ENCODE measurements at places on chromosomes 5 and 9.

GRCh38 chr5:148897842-148898241 lies 71.4 kb downstream of the ADRB2 start:
- DNase-seq = no peak

DNA sequence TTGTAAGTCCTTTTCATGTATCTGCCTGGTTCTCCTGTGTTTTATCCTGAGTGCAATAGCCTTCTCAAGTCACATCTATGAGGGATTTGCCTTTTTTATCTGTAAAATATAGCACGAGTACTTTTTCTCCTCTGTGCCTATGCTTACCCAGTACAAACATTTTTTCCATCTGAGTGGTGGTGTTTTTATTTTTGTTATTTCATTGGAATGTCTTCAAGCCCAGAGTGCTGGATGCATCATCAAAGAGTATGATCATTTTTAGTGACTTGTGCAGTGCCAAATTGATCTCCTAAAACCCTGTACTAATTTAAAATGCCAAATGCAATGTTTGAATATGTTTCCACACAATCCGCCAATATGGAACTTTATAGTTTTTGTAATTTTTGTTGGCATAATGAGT lies 86.1 kb downstream of the TLE4 start:
- DNase-seq = no peak

- DNase-seq = no peak
Observed at GRCh38 chr9:137421838-137422603, 941 bp downstream of the EXD3 start.

GRCh38 chr9:133603135-133603927 lies 5.9 kb downstream of the FAM163B start:
- DNase-seq = no peak

GRCh38 chr9:114086009-114086408 lies 7.9 kb upstream of the AMBP start:
- no peak for DNase-seq

DNA sequence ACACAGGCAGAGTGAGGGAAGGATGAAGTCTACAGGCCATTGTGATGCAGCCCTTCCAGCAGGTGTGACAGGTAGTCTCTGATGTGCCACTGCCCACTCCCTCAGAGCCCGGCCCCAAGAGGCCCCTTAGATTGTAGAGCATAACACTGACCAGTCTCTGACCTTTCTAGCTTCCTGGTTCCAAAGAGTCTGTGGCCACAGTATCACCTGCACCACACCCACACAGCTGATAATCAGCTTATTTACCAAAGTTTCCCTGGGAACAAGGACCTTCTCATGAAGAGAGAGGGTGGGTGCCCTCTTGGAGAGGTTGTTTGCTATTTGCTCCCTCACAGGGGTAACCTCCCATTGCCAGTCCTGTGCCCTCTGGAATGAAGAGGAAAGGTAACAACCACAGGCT lies 11.0 kb upstream of the ACER2 start:
- no peak for DNase-seq

DNA sequence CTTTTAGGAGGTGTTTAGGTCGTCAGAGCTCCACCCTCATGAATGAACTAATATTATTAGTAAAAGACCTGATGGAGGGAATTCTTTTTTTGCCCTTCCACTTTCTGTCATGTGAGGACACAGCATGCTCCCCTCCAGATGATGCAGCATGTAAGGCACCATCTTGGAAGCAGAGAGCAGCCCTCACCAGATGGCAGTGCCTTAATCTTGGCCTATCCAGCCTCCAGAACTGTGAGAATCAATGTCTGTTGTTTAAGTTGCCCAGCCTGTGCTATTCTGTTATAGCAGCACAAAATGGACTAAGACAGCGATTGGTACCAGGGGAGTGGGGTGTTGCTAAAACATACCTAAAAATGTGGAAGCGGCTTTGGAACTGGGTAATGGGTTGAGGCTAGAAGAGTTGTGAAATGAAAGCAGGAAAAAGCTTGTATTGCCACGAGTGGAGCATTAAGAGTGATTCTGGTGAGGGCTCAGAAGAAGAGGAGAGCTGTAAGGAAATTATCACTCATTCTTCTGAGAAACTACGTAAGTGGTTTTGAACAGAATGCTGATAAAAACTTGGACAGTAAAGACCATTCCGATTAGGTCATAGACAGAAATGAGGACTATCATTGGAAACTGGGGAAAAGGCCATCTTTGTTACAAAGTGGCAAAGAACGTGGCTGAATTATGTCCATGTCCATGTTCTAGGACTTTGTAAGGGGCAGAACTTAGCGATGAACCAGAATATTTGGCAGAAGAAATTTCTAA lies 28.6 kb downstream of the PTPDC1 start:
- DNase-seq = no peak

DNA sequence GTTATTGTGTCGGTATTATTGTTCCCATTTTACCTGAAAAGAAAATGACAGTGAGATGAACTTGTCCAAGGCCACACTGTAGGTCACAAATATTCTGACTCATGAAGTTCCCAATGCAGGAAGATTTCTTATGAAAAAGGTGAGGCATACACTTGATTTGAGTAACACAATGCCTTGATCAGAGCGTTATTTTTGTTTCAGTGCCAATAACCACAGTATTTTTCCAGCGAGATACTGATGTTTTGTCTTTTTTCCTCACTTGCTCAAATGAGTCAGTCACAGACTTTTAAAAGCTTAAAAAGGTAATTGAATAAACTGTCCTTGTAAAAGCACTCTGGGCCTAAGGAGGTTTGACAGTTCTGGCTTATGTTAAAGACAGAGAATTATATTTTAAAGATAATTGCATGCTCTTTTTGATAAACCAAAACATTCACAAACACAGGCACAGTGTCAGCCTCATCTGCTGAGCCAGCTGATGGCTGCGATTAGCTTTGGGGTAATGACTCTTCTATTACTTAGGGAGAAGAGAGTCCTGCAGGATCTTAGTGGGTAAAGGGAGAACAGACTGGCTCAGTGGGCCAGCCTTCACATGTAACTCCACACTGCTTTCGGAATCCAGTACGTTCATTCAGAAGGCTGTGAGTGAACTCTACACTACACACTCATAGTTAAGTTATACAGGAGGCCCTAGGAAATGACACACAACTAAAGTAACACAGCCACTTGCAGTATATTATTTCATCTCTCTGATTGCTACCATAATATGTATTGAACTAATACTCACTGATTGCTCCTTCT lies 165.5 kb upstream of the CD180 start:
- no peak for DNase-seq

DNA sequence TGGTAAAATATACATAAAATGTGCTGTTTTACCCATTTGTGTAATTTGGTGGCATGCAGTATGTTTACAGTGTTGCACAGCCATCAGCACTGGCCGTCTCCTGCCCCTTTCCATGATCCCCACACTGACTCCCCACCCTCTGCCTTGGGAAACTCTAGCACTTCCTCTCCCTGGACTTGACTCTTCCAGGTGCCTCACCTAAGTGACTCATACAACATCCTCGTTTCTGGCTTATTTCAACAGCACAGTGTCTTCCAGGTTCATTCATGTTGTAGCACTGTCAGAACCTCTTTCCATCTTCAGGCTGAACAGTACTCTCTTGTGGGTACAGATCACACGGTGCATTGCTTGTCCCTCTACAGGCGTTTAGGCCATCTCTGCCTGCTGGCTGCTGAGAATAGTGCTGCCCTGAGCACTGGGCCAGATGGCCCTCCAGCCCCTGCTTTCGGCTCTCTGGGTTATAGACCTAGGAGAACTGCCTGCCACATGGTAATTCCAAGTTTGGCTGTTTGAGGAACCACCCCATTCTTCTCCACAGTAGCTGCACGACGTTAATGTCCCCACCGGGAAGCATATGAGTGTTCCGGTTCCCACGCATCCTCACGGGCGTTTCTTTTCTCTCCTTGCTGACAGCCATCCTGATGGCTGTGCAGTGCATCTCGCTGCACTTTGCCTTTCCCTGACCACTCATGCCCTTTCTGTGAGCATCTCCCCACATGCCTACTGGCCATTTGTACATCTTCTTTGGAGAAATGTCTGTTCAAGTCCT lies 211.8 kb downstream of the FANCC start:
- DNase-seq = no peak

DNA sequence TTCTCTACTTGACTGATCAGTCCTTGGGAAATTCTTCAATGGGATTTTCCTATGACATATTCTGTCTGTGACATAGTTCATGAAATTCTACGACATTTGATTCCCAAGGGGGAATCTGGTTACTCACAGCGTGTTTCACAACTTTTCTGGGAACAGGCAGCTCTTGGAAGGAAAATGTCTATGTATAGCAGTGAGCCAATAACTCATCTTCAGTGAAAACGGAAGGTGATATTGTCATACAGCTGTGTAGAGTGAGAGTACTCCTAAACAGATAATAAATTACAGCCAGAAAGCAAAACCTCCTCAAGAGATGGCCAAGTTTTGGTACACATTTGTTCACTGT lies 91.4 kb downstream of the C9orf152 start:
- no peak for DNase-seq

DNA sequence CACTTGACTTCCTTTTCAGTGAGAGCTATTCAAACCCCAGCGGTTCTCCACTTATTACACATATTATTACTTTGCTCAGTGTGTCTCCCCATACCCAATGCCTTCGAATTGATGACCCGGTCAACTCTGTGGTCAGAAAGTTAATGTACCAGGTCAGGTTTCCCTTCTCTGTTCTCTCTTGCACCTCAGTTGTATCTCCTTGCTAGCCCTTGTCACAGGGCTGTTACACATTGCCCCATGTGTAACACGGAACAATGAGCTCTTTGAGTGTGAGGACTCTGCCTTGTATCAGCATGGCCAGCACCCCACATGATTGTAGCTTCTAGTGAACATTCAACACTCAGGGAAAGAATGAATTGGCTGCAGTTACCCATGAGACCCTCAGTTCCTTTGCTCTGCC lies 73.6 kb downstream of the DOCK2 start:
- DNase-seq = no peak

- no peak for DNase-seq
Observed at GRCh38 chr5:84085387-84086041, 299.2 kb downstream of the EDIL3 start.

DNA sequence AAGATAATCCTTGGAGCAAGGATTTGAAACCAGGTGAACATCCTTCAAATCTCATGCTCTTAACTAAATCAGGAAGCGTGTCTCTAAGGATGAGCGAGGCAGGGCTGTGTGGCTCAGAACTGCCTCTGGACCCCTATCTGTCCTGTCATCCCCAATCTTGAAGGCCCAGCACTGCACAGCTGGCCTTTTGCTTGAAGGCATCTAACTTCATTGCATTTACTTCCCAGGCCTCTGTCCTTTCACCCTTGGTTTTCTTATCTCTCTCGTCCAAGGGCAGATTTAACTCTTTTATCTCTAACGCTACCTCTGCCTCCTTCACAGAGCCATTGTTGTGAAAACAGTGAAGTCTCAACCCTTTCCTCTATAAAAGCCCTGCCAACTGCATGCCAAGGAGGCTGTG lies 83.8 kb downstream of the UGCG start:
- no peak for DNase-seq

DNA sequence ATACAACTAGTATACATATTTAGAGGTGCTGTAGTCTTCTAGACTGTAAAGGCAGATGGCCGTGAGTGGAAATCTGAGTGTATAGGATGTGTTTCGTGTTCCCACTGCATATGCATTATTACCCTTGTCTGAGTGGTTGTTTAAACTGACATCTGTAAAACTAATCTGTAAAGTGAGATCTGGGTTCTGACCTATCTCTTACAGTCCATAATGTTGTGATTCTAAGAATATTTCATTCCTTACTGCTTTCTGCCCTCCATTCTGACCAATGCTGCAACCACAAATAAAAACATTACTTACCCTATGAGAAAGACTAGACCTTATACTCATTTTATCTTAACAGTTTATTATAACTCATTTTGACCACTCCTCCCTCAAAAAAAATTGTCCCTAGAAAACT lies 47.6 kb upstream of the MACIR start:
- DNase-seq = no peak

DNA sequence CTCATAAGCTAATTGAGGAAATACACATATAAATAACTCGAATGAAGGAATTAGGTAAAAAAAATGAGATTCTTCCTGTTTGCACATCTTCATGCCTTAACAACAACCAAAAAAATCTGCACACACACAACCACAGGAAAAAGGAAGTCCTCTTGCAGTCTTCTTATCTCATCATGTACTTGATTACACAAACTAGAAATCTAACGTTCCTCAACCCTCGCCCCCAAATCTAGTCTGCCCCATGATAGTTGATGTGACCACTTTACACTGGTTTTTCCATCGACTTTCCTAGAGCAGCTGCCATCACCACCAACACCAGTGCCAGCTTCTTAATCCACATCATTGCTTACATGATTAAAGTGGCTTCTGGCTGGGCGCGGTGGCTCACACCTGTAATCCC lies 31.2 kb upstream of the RNU6ATAC start:
- no peak for DNase-seq

DNA sequence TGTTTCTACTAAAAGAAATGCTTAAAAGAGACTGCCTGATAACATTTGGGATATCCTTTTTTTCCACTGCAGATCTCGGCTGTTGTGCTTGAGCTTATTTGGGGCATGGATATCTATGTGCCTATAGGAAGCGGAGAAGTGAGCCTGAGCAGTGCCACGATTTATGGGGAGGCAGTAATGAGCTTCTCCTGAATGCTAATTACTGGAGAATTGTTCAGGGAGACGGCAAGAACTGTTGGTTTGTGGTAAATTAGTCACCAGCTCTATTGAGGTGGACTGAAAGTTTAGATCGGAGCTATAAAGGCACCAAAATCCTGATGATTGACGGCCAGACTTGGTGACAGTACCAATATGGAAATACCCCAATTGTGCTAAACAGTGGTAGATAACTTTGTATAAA lies 186.5 kb downstream of the ARHGEF28 start:
- no peak for DNase-seq

DNA sequence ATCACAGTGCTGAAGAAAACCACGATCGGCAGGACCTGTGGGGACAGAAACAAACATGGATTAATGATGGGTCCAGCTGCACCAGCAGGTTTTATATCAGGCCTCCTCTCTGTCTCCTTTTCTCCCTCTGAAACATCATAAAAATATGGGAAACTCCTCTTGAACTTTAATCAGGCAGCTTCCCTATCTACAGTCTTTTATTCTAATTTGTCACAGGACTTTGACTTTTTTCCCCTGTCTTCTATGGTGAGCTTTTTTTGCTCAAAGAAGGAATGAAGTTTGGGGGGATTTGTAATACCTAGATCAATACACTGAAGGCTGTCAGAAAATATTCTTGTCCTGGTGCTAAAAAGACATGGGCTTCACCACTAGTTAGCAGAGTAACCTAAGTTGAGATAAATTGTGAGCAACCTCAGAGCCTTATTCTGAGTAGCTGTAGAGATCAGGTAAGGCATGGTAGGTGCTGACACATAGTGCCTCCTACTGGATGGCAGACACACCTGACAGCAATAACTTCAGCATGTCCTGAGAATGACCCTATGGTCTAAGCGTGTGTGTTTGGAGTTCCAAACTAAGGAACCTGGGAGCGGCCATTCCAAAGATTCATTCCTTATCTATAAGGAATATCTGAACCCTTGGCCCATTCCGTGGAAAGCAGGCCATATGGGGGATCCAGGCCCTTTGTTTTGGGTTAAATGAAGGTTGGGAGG lies 46.2 kb downstream of the SLC28A3 start:
- DNase-seq = no peak

All from T-helper 2 cell (primary cell).